ENCODE measurements at places on chromosomes 11 and 22.

- DNase-seq, result no peak
These were observed 896.9 kb downstream of the KCNA4 start for GRCh38 chr11:29119707-29120618.

DNA sequence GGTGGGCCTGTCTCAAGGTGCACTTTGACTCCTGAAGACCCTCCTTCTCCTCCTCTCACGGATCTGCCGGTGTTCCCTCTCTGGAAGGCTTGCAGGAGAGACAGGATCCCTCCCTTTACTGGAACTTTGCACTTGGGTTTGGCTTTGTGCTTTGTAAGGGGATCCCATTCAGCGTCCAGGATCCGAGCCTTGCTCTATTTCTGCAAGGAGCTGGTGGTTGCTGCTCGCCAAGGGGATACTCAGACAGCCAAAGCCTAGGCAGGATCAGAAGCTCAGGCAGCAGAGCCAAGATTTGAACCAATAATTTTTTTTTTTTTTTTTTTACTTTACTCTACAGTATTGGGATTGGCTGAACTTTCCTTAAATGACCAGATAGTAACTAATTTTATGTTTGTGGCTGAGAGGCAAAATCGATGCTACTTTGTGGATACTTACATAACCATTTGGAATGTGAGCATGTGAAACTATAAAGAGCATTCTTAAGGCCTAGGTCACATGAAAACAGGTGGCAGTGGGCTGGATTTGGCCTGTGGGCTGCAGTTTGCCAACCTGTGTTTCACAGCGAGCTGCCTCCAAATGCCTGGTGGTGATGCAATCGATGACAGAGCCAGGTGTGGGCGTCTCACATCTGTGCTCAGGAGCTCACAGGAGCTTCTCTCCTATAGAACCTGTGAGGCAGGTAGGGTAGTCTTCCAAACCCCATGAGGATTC is 25.2 kb downstream of the BCR start:
- no peak for DNase-seq

DNA sequence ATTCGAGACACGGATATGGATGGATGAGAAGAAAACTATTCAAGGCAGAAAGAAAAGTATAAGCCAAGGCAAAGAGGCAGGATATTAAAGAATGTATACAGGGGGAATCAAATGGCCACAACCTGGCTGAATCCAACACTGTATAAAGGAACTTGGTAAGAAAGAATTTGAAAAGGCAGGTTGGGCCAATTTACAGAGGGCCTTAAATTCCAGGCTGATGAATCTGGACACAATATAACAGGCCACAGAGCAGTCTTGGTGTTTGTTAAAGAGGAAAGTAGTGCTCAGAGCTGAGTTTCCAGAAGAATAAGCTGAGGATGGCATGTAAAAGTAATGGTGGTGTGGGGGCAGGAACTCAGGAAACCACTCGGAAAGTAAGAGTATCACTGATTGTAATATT is 72.3 kb upstream of the POU2AF2 start:
- no peak for DNase-seq

DNA sequence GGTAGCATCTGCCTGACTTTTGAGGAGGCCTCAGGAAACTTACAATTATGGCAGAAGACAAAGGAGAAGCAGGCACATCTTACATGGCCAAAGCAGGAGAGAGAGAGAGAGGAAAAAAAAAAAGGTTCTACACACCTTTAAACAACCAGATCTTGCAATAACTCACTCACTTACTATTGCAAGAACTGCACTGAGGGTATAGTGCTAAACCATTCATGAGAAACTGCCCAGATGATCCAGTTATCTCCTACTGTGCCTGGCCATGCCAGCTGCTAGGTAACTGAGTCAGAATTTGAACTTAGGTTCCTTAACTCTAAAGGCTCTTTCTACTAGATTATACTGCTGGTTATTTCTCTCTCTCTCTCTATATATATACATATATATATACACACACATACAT is 7.3 kb downstream of the HORMAD2 start:
- DNase-seq, result no peak

GRCh38 chr11:33825854-33826560 is 51.7 kb upstream of the FBXO3 start:
- DNase-seq, result no peak

- no peak for DNase-seq
These were observed 86.0 kb downstream of the PPP6R3 start for GRCh38 chr11:68546555-68546954.

GRCh38 chr11:2736577-2737225 is 36.9 kb upstream of the KCNQ1OT1 start:
- no peak for DNase-seq

GRCh38 chr11:36376009-36376887 is 80.2 kb downstream of the PRR5L start:
- DNase-seq, result no peak

Measured in omental fat pad (tissue), 4 donors.